AG20443 (cell line): ENCODE measurements at places on chromosomes 3 and 15.
A peak's percentile ranks its signal among the peaks of the same experiment; 100 is the strongest.

DNA sequence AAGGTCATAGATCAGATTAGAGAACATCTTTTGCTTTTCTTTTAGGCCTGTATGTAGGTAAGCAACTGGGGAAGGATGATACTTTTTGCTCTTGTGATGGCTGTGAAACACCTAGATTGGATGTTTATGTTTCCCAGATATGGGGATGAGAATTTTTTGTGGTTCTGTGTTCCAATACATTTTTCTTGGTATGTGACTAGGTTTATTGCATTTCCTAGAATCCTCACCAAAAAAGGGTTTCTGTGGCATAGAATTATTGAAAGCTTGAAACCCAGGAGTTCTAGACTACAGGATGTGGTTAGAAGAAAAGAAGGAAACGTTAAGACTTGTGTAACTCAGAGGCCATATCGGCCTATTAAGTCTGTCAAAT lies 25.8 kb downstream of the OXNAD1 start:
- DNase-seq, result no peak

DNA sequence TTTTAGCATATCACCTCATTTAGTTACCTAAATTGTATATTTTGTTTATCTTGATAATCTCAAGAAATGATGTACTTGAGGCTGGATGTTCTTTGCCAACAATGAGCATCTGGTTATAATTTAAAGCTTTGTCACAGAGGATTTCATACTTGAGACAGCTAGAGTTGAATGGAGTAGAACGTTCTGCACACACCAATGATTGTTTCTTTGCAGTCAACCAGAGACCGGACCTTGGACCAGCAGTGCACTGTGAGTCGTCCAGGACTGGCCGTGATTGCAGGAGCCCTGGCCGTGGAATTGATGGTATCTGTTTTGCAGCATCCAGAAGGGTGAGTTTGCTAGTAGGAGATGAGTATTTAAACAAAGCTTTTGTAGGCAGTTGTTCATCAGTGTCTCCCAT lies 90.4 kb downstream of the ATG7 start:
- peak; percentile 56 for DNase-seq

GRCh38 chr3:195806211-195806915 lies 5.4 kb downstream of the MUC4 start:
- DNase-seq, result no peak

DNA sequence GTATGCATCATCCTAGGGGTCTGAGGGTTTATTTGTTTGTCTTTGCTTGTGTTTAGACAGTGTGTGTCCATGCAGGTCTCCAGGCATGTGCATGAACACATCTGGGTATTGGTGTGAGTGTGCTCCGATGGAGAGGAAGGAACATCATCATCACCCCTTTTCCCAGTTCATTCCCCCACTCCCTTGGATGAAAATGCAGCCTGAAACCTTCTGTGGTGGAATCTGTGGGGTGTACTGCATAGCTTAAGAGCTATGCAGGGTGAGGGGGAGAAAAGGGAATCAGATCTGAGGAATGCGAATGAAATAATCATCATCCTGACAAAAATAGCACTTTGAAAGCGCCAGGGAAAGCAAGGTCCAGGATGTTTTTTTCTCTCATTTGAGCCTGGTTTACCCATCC lies 520.1 kb downstream of the NTRK3 start:
- peak; percentile 57 for DNase-seq

- DNase-seq, result no peak
Observed at GRCh38 chr15:90327311-90327710, 24.8 kb upstream of the ZNF774 start.

GRCh38 chr3:193052354-193053045 lies 134.8 kb upstream of the MB21D2 start:
- DNase-seq, result no peak

DNA sequence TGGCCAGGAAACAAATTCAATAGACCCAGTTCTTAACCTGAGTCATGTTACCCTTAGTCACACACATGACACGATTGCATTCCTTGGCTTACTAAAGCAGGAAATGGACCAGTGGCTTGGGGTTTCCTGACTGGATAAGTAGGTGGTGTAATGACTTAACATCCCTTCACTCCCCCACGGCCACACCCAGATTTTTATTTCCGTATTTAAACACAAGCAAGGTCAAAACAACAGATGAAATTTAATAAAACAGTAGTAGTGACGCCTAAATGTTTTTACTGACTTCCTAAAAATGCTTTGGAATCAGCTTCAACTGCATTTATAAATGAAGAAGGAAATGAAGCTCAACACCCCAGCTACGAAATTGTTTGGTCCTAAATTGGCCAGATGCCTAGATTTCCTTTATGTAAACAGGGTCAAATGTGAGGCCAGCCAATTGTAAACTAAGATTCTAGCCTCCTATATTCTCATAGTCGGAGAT lies 324.3 kb downstream of the CHST2 start:
- peak; percentile 90 for DNase-seq

- no peak for DNase-seq
Observed at GRCh38 chr15:72198356-72199204, 993 bp upstream of the GRAMD2A start.

- peak; percentile 88 for DNase-seq
Observed at GRCh38 chr15:71093054-71094024, 21.9 kb upstream of the THSD4 start.

DNA sequence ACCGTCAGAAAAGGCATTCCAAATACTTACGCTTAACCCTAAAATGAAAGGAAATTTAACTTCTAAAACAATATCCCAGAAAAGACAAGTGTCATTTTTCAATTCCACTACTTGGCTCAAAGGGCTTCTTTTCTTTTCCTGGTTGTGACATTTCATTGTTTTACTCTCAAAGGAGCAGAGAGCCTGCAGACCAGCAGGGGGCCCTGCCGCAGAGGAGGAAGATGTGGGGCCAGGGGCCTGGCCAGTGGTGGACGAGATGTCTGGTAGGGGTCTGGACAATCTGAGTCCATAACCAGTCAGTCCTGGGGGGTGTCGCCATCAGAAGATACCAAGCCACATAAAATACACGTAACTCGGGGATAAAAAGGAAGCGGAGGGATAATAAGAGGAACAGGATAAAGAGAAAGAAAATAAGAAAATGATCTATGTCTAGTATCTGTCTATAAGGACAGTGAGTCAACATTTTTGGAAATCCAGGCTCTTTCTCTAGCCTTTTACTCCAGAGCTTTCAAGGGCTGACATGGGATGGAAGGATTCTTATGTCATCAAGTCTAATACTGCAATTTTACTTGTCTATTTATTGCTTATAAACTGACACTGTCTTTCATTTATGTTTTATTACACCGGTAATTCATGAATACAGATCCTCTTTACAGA lies 54.2 kb upstream of the ARHGEF3 start:
- no peak for DNase-seq

GRCh38 chr3:46539443-46540005 lies 26.6 kb downstream of the LRRC2 start:
- DNase-seq, result no peak

- DNase-seq, result no peak
Observed at GRCh38 chr3:48275287-48276027, 34.6 kb downstream of the ZNF589 start.

GRCh38 chr15:47431501-47431900 lies 285.8 kb upstream of the SEMA6D start:
- DNase-seq, result peak; percentile 48

- DNase-seq, result no peak
Observed at GRCh38 chr3:181729341-181729869, 17.7 kb downstream of the SOX2 start.

DNA sequence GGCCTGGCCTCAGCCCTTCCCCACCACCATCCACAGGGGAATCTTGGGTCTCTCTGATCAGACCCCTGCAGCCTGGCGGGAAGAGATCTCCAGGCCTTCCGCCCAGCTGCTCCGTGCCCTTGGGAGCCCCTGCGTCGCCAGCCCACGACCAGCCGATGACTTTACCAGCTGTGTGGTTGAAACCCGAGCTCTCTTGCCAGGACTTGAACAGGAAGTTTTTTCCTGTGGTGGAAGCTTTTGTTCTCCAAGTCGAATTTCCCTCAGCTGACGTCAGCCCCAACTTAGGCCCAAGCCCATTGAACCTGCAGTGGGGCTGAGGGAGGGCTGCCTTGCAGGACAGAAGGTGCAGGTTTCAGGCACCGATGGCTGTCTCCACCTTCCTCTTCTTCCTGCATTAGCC lies 51.7 kb upstream of the SMAD3 start:
- DNase-seq, result no peak

- DNase-seq, result no peak
Observed at GRCh38 chr3:128484404-128485281, 8.4 kb downstream of the GATA2 start.

DNA sequence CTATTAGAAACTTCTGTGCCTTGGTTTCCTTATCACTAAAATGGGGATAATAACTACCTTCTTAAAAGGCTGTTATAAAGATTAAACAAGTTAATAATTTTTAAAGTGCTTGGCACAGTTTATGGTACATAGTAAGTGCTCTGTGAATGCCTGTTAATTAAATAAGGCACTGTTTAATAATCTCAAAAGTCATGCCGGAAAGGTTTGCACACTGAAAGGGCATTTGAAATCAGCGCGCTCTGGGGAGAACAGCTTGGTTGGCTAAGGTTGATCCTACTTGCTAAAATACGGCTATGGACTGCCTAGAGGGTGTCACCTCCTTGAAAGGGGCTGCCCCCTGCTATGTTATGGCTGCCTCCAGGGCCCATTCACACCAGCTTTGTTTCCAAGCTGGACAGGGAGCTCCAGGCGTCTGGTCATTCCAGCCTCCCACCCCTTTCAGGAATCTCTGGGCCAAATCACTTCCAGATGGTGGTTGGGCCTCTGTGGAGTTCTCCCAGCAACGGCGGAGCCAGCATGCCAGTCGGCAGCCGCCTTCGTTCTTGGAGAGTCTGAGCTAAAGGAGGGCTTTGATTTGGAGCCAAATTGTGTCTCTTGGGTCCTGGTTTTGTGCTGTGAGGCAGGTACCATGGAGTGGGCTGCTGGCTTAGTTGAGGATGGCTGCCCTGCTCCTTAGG lies 5.9 kb downstream of the FLNB start:
- peak; percentile 94 for DNase-seq

- no peak for DNase-seq
Observed at GRCh38 chr3:52218937-52219650, 6.4 kb downstream of the TLR9 start.

DNA sequence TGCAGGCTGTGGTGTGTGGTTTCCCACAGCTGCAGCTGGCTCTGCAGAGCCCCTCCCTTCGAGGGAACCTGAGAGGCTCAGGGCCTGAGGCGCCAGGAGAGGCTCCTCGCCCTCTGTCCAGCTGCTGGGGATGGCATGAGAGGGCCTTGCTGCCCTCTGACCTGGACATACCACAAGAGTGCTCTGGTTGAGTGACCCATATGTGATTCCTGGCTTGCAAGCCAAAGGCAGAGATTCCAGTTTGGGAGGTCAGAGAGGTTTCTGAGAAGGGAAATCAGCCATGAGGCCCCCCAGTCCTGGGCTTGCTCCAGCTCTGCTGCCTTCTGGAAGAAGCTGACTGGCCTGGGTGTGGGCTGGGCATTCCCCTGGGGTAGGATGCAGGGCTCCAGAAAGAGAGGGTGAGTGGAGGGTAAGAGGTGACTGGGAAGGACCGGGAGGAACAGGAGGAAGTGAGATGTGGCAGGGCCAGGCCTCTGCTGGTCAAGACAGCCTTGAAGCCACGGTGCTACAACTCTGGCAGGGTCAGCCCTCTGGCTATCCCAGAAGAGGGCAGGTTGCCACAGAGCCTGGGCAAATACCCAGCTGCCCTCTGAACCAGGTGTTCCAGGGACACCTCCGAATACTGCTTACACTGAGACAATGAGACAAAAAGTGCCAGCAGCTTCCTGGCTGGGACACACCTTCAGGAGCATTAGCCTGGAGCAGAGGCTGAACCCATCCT lies 16.0 kb upstream of the SRP14 start:
- DNase-seq, result no peak

DNA sequence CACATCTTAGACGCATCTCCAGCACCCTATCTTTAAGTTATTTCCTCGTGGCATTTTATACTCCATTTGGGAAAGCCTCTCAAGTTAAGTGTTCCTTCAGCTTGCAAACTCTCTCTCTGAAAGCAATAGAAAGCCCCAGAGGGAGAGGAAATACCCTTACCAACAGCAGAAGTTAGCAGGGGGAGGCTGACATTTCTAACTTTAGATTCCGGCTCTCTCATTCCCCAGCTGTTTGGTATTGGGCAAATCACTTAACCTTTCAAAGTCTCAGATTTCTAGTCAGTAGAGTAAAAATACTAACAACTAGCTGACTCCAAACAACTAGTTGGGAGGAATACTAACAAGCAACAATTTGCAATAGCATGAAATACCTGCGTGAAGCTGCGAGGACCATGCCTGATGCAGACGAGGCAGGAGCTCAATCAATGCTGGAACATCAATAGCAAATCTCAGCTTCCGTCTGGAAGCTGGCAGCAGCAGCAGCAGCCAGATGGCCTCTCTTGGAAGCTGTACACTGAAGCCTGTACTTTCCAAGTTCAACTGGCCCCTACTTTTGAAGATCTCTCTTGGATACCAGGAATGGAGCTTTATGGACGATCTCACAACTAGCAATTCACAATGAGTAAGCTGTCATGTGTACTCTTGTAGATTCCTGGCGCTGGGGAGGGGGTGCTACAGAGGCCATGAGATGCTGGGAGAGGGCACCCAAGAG lies 47.8 kb downstream of the THBS1 start:
- no peak for DNase-seq

- DNase-seq, result no peak
Observed at GRCh38 chr3:73280746-73281145, 219.3 kb downstream of the EBLN2 start.

- no peak for DNase-seq
Observed at GRCh38 chr15:64152507-64153387, 1.2 kb downstream of the SNX22 start.

GRCh38 chr3:106086038-106086437 lies 217.2 kb upstream of the CBLB start:
- DNase-seq, result no peak

DNA sequence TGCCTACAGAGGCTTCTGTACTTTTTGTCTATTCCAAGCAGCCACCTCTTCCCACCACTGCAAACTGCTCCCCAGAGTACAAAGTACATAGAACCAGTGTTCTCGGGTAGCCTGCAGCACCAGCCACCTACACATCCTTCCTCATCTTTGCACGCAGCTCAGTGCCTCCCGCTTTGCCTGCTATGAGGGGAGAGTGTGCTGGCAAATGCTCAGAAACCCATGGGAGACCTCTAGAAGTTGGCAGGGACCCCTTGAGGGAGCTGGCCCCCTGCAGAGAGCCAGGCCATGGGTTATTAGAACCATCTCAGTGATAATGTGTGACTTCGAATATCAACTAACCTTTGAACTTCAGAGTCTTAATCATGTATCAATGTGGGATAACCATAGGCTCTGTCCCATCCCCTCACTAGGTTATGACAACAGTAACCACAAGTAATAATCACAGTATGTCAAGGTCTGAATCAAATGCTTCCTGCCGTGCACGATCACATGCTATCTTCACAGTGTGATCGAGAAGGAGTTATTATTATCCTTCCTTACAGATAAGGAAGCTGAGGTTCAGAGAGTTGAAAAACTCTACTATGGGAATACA lies 22.8 kb upstream of the SMAD3 start:
- DNase-seq, result no peak

DNA sequence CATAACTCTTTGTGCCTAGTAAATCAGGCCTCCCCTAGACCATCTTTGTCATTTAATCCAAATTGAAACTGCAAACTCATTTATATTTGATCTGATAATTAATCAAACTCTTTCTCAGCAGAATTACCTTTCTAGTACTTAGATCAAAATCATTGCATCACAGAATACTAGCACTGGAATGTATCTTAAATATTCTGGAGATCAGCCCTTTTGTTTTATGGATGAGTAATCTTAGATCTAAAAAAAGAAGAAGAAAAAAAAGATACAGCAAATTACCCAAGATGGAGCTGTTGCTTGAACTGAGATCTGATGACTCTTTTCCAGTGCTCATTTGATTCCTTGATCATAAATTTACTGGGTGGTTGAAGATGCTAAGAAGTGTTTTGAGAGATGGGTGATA lies 47.9 kb downstream of the NAALADL2 start:
- DNase-seq, result no peak
